ENCODE measurements at places on chromosomes 2 and 18.

DNA sequence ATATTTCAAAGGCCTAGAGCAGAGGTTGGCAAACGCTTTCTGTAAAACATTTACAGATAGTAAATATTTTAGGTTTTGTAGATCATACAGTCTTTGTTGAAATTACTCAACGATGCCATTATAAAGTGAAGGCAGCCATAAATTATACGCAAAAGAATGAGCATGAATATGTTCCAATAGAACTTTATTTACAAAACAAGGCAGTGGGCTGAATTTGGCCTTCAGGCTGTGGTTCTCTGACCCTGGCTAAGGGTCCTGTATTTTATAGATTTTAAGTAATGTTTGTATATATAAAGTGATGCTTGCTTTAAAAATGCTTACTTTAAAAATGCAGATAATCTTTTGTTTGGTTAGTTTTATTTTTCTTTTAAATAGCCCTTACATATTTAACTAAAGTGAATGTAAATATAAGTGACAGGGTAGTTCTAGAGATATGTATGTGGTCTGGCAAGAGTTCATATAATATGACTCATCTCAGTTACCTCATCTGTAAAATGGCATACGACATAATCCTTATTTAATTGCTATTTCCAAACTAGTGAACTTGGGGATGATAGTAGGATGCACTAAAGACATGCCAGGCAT, 51.7 kb upstream of the ATP5MC3 start:
- no peak for DNase-seq

GRCh38 chr18:77187189-77187588, 54.6 kb upstream of the MBP start:
- DNase-seq: no peak

DNA sequence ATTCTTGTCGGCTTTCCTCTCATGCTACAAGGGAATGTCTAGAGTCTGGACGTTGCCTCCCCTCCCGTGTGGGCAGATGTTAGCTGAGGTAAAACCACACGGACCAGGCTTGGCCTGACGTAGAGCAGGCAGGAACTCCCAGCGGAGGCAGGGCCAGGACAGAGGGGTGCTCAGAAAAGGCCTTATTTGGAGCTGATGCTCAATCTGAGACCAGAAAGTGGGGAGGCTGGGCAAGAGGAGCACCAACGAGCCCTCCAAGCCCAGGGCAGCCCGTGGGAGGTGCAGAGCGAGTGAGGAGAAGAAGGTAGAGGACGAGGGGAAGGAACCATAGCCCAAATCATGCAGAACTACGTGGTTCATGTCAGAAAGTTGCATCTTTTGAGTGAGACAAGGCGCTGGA, 9.0 kb downstream of the TEX51 start:
- no peak for DNase-seq

GRCh38 chr2:100033976-100034375, 108.4 kb downstream of the AFF3 start:
- DNase-seq: no peak
